NCI-H2029 (cell line): ENCODE measurements at places on chromosomes 12 and 14.
A peak's percentile ranks its signal among the peaks of the same experiment; 100 is the strongest.

- no peak for DNase-seq
Observed at GRCh38 chr12:50986966-50987737, 34.8 kb downstream of the HIGD1C start.

- DNase-seq = no peak
Observed at GRCh38 chr12:4807116-4807783, 87.0 kb downstream of the GALNT8 start.

- no peak for DNase-seq
Observed at GRCh38 chr12:124111006-124111405, 138.0 kb downstream of the ZNF664 start.

- peak; percentile 80 for DNase-seq
Observed at GRCh38 chr12:53197011-53197640, 9.9 kb downstream of the ITGB7 start.

DNA sequence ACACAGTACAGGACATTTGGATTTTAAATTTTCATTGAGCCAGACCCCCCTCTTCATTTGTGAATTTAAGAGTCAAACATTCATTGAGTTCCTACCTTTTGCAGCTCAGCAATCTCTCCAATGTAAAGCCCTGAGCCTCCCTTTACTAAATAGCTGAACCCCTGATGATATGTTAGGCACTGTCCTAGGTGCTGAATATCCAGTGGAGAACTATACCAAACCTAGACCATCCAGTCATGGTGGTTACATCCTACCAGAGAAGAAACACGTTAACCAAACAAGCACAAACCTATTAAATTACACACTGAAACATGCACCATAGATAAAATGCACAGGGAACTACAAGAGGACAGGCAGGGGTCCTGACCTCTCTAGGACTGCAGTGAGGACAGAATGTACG lies 1585.3 kb upstream of the TMEM132C start:
- no peak for DNase-seq

DNA sequence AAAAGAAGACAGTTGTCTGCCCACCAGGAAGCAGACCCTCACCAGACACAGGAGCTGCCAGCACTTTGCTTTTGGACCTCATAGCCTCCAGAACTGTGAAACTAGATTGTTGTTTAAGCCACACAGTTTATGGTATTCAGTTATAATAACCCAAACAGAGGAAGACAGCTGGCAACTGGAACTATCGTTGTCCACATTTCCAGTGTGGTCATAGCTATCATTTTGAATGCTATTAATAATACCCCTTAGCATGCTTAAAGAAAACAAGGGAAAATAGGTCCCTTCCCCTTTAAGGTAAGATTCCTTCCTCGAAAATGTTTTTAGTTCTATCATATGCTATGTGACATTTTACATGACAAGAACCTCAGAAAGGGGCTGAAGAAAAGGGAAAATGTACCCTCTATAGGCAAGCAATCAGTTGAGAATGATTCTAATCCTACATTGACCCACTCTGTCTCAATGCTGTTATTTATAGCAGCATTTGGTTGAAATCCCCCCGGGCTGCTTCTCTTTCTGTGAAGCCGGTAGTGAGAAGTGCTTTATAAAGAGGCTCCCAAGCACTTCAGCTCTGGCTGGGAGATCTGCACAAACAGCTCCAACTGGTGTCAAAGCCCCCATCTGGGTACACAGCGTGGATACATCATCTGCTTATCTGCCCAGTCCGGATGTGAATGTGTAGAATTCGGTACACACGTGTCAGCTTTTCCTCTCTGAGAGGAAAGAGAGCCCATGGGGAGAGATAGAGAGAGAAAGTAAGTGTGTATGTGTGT lies 221.2 kb upstream of the FLRT2 start:
- DNase-seq = no peak

- DNase-seq = no peak
Observed at GRCh38 chr14:21204167-21205025, 48.5 kb upstream of the OR5AU1 start.

GRCh38 chr14:35565871-35566464 lies 32.0 kb downstream of the INSM2 start:
- no peak for DNase-seq

GRCh38 chr12:82474181-82474797 lies 116.0 kb downstream of the METTL25 start:
- DNase-seq = no peak

DNA sequence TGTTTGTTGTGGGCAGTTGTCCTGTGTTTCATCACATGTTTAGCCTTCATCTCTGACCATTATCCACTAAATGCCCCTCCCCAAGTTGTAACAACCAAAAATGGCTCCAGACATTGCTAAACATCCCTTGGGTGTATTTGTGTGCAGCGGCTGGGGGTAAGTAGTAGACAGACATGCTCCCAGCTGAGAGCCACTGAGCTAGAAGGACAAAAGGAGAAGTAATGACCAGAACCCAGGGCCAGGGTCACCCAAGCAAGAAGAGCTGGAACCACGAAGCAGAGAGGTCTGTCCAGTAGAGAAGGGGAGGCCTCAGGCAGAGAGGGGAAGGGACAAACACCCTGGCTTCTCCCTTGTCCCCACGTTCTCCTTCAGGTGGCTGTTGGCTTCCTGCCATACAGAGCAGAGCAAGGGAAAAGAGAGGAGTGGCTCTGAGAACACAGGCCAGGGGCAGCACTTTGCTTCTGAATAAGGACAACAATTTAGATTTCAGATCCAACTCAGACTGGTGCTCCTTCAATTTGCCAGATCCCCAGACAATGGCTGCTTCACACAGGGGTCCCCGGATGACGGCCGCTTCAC lies 55.2 kb downstream of the NDUFA12 start:
- no peak for DNase-seq

- no peak for DNase-seq
Observed at GRCh38 chr12:113770389-113770865, 195.7 kb downstream of the RBM19 start.

DNA sequence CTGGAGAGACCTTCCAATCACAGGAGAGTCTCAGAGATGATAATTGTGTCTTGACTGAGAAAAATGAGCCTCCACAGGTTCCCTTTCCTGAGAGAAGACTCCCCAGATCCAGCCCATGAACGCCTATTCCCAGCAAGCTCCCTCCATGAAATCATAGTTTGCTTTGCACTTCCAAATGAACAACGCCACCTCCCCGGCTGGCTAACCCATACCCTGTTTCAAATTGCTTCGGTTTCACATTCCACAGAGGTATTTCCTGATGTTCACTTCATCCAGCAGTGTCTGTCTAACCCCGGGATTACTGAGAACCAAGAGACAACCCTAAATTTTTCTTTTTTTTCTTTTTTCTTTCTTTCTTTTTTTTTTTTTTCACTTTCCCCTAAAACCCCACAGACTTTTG lies 124.1 kb upstream of the RFLNA start:
- DNase-seq = no peak

GRCh38 chr12:51759175-51759574 lies 89.3 kb downstream of the FIGNL2 start:
- DNase-seq = no peak

DNA sequence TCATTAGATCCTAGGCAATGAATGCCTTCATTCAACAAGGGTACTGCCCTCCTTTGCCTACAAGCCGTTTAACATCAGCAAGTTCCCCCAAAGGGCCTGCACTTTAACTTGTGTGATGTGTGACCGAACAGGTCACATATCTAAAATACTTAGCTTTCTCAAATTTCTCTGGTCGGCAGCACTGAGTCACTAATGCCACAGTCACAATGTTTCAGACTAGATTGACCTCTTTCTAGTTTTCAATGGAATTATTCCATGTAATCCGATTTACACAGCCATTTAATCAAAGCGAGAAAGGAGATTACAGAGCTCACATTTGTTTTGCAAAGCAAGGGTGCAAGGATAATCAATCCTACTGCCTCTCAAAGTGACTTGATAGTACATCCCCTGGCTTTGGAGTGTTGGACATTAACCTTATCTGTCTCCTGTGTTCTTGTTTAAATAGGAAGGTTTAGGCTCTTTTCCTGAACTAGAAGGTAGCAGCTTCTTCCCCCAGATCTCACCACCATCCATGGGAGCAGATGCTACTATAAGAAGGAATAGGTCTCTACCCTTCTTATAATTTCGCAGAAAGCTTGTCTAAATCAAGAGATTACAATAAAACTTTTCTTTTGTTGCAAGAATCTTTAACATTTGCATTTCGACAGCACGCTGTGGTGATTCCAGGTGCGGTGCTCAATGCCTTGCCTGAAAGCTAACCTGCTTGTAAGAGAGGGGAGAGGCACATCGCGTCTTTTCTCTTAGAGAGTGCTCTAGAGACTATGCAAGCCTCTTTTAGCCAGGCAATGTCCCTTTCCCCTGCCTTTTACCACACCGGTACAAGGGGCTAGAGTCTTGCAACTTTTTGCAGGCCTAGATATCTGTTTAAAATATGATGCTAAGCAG lies 1.8 kb downstream of the KITLG start:
- DNase-seq = no peak

DNA sequence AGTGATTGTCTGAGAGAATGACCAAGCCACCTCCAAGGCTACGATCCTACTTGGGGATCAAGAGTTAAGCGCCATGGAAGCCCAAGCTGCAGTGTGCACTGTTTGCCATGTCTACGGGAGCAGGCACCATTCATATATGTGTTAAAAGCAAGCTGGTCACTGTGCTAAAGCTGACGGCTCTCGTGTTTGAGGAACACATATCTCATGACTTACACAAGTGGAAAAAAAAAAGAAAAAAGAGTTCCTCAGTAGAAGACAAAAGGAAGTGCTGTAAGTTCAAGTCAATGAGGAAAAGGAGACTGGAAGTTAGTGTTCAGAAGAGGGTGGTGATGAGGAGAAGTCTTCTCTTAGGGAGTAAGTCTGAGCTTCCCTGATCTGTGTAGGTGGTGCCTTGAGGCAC lies 4.9 kb upstream of the PTCSC3 start:
- DNase-seq = no peak

DNA sequence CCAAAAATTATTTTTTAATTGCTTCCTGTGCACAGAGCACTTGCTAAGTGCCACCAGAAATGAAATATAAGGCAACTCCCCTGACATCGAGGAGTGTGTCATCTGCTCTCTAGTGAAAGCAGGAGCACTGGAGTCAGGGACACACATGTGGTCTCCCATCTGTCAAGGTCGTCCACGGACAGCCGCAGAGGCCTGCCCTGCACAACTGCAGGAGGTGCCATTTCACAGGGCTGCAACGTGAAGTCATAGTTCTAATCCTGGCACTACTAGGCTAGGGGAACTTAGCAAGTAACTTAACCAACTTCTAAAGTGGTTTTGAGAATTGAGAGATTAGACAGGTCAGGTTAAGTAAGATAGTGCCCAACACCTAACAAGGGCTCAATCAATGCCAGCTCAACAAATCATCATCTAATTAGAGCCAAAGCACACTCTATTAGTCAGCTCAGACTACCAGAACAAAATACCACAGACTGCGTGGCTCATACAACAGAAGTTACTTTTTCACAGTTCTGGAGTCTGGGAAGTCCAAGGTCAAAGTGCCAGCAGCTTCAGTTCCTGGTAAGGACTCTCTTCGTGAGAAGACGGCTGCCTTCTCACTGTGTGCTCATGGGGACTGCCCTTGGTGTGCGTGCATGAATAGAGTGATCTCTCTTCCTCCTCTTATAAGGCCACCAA lies 30.7 kb downstream of the FOXN3 start:
- DNase-seq = no peak

GRCh38 chr14:40447017-40447416 lies 1014.8 kb upstream of the FBXO33 start:
- no peak for DNase-seq

GRCh38 chr12:12616512-12617310 lies 5.0 kb downstream of the CREBL2 start:
- no peak for DNase-seq

- DNase-seq = no peak
Observed at GRCh38 chr12:120771097-120771496, 45.5 kb downstream of the ACADS start.

GRCh38 chr12:108821407-108822397 lies 35.7 kb downstream of the SSH1 start:
- no peak for DNase-seq

DNA sequence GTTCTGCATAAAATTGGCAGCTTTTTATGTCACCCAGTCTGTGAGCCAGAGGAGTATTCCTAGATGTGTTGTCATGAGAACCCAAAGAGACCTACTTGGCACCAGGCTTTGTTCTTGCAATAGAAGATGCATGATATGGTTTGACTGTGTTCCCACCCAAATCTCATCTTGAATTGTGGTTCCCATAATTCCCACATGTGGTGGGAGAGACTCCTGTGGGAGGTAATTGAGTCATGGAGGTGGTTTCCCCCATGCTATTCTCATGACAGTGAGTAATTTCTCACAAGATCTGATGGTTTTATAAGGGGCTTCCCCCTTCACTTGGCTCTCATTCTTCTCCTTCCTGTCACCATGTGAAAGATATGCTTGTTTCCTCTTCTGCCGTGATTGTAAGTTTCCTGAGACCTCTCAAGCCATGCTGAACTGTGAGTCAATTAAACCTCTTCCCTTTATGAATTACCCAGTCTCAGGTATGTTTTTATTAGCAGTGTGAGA lies 572.0 kb upstream of the ATP2B1 start:
- DNase-seq = no peak

GRCh38 chr14:63761351-63762117 lies 33.7 kb upstream of the SGPP1 start:
- DNase-seq = no peak

- DNase-seq = no peak
Observed at GRCh38 chr14:81247271-81247766, 26.6 kb upstream of the GTF2A1 start.

GRCh38 chr12:19710811-19711793 lies 271.8 kb downstream of the AEBP2 start:
- no peak for DNase-seq

- no peak for DNase-seq
Observed at GRCh38 chr14:89342049-89342448, 75.0 kb downstream of the FOXN3 start.

GRCh38 chr14:64400829-64401459 lies 12.8 kb downstream of the MTHFD1 start:
- DNase-seq = no peak

DNA sequence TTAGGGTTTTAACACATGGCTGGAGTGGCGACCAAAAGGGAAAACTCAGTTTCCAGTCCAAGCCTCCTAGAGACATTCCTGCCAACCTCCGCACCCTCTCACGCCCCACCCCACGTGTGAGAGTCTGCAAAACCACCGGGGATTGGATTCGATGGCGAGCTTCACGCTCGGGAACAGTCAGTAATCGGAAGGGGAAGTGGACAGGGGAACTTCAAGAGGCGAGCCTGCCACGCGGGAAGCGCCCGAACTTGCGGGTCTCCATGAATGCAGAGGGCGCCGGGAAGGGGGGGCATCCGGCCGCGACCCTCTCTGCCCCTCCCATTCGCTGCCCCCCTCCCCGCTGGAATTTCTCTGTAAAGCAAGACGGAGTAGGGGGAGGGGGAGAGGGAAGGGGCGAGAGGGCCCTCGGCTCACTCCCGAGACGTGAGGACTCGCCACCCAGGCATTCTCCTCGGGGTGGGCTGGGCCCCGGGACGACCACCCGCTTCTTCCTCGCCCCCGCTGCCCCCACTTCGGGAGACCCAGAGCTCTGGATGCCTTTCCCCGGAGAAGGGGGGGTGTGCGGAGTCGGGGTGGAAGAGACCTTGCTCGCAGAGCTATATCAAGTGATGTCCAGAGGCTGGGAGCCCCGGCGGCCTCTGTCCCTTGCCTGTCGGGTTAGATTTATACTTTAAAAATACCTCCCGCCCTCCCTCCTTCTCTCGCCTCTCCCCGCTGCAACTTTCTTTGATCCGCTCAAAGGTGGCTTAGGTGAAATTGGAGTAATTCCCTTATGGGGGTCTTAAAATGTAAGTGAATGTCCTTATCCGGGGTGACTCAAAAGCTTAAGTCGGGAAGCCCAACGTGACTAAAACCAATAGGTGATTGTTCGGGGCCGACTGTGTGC lies 2.5 kb upstream of the CCND2 start:
- no peak for DNase-seq

- no peak for DNase-seq
Observed at GRCh38 chr12:103053089-103053488, 95.6 kb downstream of the ASCL1 start.
